Heart right ventricle (tissue), 16 donors: ENCODE measurements at places on chromosomes 16 and 17. TPM values are rescaled to one million over a fixed set of nuclear protein-coding genes. Genes with fewer than 3 reads are reported as not detected.

DNA sequence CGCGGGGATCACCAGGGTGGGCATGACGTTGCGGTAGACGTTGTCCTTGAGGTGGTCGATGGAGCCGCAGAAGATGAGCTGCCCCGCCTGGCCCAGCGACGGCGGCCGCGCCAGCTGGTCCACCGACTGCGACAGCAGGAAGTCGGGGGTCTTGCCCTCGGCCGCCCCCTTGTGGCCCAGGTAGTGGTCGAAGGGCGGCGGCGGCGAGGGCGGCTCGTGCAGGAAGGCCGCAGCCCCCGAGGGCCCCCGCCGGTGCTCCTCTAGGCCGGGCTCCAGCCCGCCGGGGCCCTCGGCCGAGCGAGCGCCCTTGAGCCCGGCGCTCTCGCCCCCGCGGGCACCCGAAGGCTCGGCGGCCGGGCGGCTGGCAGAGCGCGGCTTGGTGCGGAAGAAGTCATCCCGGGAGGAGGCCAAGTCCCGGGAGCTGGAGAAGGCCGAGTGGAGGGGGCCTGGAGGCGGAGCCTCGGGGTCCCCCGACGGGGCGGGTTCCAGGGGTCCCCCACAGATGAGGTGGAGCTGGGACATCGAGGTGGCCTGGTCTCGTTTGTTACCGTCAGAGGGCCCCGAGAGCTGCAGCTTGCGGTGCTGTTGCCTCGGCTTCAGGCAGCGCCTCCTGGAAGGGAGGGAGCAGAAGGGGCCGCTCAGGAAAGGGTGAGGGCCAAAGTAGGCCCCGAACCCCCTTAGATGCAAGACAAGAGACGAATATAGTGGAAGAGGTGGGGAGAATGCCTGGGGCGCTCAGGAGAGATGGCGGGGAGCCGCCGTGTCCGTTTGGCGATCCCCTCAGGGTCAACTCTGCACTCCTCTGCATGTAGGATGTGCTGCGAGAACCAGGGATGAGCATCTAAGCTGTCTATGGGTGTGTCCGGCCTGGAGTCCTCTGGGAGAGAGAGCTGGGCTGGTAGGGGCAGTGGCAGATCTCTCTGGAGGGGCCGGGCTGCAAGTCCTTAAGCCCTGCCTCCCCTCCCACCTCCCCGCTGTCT lies 8.8 kb downstream of the FAM171A2 start:
- H3K27me3 ChIP-seq, result no peaks in the 10 kb centered on the region
- peaks cover 27% of the 10 kb centered on the region for H3K36me3 ChIP-seq

Gene SMTNL2
- 47.9 TPM for total RNA-seq

DNA sequence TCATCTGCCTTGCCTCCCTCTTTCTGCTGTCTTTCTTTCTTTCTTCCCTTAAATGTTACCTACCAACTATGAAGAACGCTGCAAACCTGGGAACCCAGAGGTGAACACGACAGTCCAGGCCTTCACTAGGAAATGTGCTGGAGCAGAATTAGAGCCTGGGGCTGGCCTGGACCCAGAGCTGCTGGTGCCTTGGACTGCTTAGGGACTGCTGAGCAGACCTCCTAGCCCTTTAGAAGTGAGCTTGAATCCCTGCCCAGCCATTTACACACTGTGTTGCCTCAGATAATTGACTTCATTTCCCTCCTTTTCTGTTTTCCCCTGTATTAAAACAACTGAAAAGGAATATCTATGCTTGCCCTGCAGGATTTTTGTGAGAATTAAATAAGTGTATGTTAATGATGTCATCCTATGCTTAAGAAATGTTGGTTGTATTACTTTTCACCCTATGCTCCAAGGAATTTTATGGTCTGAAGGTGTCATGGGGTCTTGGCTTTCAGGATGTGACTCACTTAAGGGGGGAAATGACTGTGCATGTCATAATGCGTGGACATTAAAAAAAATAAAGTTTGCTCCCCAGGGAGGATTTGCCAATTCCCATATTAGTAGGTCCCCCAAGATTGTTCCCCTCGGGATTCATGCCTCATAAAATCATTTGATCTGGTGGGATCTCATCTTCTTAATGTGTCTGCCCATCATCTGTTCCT lies 11.5 kb downstream of the CDH13 start:
- no peak for DNase-seq
- H3K4me1 ChIP-seq, result peaks cover 64% of the 10 kb centered on the region
- no peaks in the 10 kb centered on the region for H3K27me3 ChIP-seq
- H3K36me3 ChIP-seq, result no peaks in the 10 kb centered on the region
- H3K4me3 ChIP-seq, result no peak overlapping the region
- H3K27ac ChIP-seq, result peak overlapping the region; percentile 39

GRCh38 chr17:752620-753219 lies 656 bp upstream of the GEMIN4 start:
- H3K4me1 ChIP-seq, result peaks cover 27% of the 10 kb centered on the region
- peak overlapping the region; percentile 85 for H3K27ac ChIP-seq
- no peaks in the 10 kb centered on the region for H3K27me3 ChIP-seq
- H3K4me3 ChIP-seq, result peak overlapping the region; percentile 71
- H3K36me3 ChIP-seq, result peaks cover 15% of the 10 kb centered on the region
- DNase-seq, result peak; percentile 69

Gene CA7
- total RNA-seq, result not detected

DNA sequence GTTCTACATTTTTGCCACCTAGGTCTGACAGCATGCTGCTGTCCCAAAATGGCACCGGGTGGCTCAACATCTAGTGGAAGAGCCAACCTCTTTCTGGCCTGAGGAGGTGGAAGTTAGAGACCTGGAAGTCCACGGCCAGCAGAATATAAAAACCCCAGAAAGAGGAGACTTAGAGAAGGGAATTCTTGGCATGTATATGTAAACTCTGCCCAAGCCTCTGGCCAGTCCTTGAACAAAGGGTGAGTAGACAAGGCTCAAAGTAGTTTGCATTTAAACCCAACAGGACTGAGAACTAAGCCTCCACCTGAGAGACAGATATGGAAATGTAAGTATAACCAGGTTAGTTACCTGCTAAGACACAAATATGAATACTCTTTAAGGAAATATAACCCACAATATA lies 210.3 kb downstream of the GRIN2A start:
- H3K4me3 ChIP-seq, result no peak overlapping the region
- peaks cover 4% of the 10 kb centered on the region for H3K27me3 ChIP-seq
- no peak for DNase-seq
- H3K27ac ChIP-seq, result no peak overlapping the region
- no peaks in the 10 kb centered on the region for H3K4me1 ChIP-seq

Gene CDRT15L2
- not detected for total RNA-seq

DNA sequence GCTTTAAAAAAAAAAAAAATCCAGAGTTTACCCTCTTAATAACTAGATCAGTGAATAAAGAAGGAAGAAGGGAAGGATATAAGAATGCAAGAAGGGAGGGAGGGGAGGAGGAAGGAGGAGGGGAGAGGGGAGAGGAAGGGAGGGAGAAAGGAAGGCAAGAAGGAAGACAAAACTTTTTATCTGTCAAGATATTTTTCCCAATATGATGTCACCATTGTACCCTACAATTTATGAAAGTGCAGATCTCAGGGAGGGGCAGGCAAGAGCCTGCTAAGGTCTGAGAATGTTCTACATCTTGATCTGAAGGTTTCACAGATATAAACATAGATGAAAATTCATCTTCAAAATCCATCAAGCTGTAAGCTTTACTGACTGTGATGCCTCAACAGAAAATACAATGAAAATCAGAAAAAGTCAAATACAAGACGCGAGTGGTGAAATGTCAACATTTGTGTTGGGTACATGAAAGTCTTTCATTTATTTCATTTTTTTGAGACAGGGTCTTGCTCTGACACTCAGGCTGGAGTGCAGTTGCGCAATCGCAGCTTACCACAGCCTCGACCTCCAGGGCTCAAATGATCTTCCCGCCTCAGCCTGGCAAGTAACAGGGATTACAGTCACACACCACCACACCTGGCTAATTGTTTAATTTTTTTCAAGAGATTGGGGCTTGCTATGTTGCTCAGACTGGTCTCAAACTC lies 57.1 kb upstream of the EMP2 start:
- no peaks in the 10 kb centered on the region for H3K27me3 ChIP-seq
- DNase-seq, result no peak
- no peak overlapping the region for H3K27ac ChIP-seq
- no peak overlapping the region for H3K4me3 ChIP-seq
- no peaks in the 10 kb centered on the region for H3K36me3 ChIP-seq

DNA sequence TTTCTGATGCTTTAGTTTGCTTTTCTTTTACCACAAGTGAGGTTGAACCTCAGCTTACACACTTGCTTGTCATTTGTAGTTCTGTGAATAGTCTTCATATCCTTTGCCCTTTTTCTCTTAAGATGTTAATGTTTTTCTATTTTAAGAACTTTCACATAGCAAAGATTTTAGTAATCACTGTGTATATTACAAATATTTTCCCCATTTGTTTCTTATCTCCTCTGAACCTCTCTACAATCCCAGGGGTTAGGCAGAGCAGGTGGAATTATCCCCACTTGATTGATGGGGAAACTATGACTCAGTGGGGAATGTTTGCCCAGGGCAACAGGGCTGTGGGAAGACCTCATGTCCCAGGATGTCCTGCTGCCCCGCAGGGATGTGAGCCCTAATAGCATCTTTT lies 11.7 kb upstream of the MYH3 start:
- no peaks in the 10 kb centered on the region for H3K27me3 ChIP-seq
- H3K27ac ChIP-seq, result no peak overlapping the region
- no peak for DNase-seq
- H3K4me1 ChIP-seq, result no peaks in the 10 kb centered on the region

- no peaks in the 10 kb centered on the region for H3K27me3 ChIP-seq
- DNase-seq, result peak; percentile 32
- H3K36me3 ChIP-seq, result peaks cover 22% of the 10 kb centered on the region
These were observed 22.6 kb downstream of the TTYH2 start for GRCh38 chr17:74235911-74236371.

Gene CDC42EP4
- 23.2 TPM for total RNA-seq

DNA sequence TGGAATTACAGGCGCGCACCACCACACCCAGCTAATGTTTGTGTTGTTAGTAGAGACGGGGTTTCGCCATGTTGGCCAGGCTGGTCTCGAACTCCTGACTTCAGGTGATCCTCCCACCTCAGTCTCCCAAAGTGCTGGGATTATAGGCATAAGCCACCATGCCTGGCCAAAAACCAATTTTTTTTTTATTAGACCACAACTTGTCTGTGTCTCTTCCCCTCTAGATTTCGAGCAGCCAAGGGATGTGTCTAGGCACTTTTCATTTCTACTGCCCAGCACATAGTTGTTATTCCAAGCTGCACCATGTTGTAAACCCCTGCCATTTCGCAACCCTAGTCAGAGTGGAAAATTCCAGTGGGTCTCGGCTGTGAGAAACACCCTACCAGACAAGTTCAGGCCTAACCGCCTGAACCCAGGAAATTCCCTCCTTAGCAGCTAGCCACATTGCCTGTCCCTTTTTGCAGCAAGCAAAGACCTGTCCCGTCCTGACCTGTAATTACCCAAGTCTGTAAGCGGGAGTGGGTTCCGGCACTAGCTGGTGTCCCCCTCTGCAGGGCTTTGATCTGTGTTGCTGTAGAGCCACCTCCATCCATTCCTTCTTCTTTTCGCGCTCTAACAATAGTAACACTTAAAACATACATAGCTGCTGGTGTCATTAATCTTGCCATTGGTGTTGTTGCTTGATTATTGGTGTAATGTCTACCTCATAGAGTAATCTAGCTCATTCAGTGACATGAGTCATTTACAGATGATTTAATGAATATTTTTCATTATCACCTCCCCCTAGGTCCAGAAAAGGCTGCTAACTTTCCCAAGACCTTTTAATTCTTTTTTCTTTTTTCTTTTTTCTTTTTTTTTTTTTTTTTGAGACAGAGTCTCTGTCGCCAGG lies 77.3 kb upstream of the ATF7IP2 start:
- DNase-seq, result no peak
- no peaks in the 10 kb centered on the region for H3K4me1 ChIP-seq
- H3K4me3 ChIP-seq, result no peak overlapping the region
- no peak overlapping the region for H3K27ac ChIP-seq
- no peaks in the 10 kb centered on the region for H3K36me3 ChIP-seq

Gene TNFRSF13B
- not detected for total RNA-seq

DNA sequence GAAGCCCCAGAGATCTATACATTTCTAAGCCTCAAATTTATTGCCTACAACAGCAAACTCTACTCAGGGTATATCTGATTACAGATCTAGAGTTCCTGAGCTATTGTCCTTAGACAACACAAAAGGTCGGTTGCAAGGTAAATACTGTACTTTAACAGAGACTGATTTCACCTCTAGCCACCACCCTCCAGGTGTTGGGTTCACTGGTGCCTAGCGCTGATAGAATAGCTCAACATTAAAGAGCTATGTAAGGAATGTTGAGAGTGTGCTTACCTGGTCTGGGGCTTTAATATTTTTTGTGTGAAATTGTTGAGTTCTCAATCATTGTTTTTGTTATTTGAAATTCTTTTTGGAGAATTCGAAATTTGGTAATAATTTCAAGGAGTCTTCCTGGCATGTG lies 277.0 kb upstream of the PSMD7 start:
- no peak overlapping the region for H3K27ac ChIP-seq
- no peak overlapping the region for H3K4me3 ChIP-seq
- H3K27me3 ChIP-seq, result no peaks in the 10 kb centered on the region
- no peaks in the 10 kb centered on the region for H3K36me3 ChIP-seq

GRCh38 chr16:67606632-67607031 lies 38.3 kb upstream of the CARMIL2 start:
- no peak overlapping the region for H3K27ac ChIP-seq
- no peak for DNase-seq
- peaks cover 4% of the 10 kb centered on the region for H3K4me1 ChIP-seq
- peaks cover 3% of the 10 kb centered on the region for H3K36me3 ChIP-seq
- no peak overlapping the region for H3K4me3 ChIP-seq

DNA sequence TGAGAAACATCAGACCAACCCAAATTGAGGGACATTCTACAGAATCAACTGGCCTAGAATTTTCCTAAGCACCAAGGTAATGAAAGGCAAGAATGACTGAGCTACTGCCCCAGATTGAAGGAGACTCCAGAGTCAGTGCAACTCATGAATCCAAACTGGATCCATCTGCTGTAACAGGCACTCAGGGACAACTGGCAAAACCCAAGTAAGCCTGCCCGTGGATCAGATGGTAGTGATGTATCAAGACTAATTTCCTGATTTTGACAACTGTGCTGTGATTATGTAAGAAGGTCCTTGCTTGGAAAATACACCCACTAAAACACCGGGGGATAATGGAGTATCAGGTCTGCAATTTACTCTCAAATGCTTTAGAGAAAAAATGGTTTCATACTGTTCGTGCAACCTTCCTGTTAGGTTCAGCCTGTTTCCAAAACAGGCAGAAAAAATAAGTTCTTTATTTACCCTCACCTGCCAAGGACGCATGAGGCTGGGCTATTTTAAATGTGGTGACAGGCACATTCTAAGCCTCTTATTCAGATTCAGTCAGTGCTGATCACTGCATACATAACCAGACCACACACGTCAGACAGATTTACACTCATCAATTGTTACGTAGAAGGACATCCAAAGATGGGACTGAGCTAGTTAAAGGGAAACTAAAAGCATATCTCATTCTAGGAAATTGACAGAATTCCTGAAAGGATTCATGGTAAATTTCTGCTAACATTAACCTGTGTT lies 7.0 kb downstream of the MBTPS1 start:
- H3K27me3 ChIP-seq, result no peaks in the 10 kb centered on the region
- no peak for DNase-seq
- no peak overlapping the region for H3K4me3 ChIP-seq
- H3K27ac ChIP-seq, result peak overlapping the region; percentile 47
- H3K36me3 ChIP-seq, result peaks cover 44% of the 10 kb centered on the region
- H3K4me1 ChIP-seq, result peaks cover 12% of the 10 kb centered on the region

Gene HNF1B
- total RNA-seq, result not detected

Gene KRT20
- not detected for total RNA-seq

GRCh38 chr17:50175035-50175807 lies 9.4 kb downstream of the SGCA start:
- H3K27me3 ChIP-seq, result no peaks in the 10 kb centered on the region
- no peaks in the 10 kb centered on the region for H3K36me3 ChIP-seq
- no peak for DNase-seq
- no peak overlapping the region for H3K4me3 ChIP-seq
